NCI-H1694 (cell line): ENCODE measurements at places on chromosomes 5 and 9.

- DNase-seq: no peak
These were observed 58.8 kb downstream of the GABRA6 start for GRCh38 chr5:161744276-161744675.

- DNase-seq: no peak
These were observed 80.2 kb downstream of the PLAC8L1 start for GRCh38 chr5:146025114-146025680.

GRCh38 chr5:176611435-176611834, 1.5 kb upstream of the GPRIN1 start:
- no peak for DNase-seq

DNA sequence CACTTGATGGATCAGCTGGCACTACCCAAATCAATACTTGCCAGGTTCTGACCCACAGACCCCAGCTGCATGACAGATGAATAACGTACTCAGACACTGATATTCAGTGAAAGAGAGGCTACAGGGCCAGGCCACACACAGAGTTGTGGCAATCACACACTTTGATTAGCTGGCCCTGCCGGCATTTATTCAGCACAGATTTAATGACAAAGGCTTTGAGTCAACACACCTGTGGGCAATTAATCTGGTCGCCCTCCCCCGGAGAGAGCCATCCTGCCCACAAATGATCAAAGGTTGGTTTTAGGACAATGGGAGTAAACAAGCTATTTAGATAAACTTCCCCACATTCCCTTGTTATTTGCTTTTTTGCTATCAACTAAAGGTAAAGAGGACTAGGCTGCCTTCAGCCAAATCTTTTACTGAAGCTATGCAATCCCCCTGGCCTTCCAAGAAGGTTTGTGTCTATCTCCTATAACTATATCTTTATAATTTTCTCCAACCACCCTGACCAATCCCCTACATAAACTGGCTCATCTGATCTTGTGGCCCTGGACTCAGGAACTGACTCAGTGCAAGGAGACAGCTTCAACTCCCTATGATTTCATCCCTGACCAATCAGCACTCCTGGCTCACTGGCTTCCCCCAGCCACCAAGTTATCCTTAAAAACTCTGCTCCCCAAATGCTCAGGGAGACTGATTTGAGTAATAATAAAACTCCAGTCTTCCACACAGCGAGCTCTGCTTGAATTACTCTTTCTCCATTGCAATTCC, 12.7 kb upstream of the TRIM32 start:
- DNase-seq: no peak

DNA sequence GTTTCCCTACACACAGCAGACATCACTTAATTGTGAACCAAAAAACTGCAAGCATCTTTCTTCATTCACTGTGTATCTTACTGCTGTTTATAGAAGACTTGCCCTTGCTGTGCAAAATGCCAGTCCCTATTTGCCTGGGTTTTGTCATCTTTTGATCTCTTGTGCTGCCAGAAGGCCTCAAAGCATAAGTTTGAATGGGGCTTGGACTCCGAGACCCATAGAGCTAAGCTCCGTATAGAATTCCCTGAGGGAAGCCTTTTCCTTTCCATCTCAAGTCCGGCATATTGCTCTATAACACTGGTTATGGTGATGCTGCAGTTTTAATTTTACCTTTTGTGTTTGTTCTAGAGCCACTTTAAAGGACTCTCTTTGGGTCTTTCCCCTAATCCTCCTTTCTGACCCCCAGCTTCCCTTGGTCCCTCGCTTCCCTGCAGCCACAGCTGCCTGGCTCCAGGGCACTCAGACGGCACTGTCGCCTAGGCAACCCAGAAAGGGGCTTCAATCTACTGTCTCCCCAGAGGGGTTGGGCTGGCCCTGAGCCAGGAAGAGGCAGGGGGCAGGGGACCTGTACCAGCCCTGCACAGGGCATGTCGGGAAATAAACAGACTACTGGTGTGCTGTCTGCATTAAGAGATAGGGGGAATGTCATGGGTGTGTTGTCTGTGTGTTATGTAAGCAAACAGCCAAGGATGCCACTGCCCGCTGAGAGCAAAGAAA, 73.4 kb upstream of the MELK start:
- DNase-seq: peak; percentile 32

DNA sequence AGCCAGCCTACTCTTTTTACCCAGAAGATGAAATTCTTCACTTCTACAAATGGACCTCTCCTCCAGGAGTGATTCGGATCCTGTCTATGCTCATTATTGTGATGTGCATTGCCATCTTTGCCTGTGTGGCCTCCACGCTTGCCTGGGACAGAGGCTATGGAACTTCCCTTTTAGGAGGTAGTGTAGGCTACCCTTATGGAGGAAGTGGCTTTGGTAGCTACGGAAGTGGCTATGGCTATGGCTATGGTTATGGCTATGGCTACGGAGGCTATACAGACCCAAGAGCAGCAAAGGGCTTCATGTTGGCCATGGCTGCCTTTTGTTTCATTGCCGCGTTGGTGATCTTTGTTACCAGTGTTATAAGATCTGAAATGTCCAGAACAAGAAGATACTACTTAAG, 16.6 kb downstream of the OCLN start:
- no peak for DNase-seq

GRCh38 chr5:139291051-139291450, 2.5 kb upstream of the MATR3 start:
- DNase-seq: no peak

GRCh38 chr5:72248410-72248981, 71.5 kb downstream of the MRPS27 start:
- DNase-seq: no peak

GRCh38 chr5:55173687-55174230, 782 bp upstream of the CDC20B start:
- peak; percentile 77 for DNase-seq

DNA sequence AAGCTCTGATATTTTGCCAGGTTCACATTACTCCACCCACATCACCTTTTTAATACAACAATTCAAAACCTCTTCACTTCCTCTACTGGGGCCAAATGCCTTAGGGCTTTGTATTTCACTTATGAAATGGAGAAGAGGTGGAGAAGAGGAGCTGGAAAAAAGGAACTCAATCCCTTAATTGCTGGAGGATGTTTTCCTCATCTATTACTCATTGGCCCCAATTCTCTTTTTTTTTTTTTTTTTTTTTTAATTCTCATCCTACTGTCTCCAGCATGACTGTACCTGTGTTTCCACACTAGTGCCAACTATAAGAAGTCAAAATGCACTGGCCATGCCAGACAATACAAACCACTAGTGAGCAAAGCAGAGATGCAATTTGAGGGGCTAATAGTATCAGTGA, 20.9 kb downstream of the FAM13B start:
- no peak for DNase-seq

DNA sequence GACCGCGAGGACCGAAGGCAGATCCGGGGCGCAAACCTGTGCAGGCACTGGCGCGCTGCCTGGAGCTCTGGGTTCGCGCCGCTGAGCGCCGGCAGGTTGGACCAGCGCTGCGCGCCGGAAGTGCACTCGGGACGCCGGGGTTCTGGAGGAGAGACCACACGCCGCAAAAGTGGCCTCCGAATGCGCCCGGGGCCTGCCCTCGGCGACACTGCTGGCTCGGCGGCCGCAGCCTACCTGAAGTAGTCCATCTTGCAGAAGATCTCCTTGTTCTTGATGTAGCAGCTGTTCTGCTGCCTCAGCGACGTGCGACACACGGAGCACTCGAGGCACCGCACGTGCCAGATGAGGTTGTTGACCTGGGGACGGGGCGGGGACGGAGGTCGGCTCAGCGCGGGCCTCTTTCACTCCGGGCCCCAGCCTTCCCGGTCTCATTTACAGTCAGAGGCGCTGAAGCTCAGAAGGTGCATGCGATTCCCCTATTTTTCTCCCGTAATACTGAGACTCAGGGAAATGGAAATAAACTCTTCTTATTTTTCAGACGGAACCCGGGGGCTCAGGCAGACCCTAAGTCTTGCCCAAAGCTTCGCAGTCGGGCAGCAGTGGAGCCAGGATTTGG, 2.5 kb downstream of the LHX6 start:
- DNase-seq: no peak

GRCh38 chr5:107916731-107917725, 246.3 kb upstream of the EFNA5 start:
- DNase-seq: no peak

DNA sequence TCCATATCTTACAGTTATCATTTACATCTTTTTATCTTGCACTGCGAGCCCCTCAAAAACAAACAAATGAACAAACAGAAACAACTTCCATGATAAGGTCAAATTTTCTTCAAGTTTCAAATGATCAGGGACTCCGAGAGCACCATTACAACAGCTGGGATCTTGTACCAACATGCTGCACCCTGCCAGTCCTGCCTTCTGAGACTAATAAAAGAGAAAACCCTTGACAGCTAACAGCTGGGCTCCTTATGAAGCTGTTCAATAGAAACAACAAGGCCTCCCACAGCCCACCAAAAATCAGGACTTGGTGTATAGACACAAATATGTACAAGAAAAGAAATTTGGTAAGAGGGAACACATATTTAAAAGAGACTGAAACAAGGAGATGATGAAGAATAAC, 985.3 kb upstream of the DMAC1 start:
- DNase-seq: peak; percentile 47

- no peak for DNase-seq
These were observed 30.6 kb upstream of the ANKRD33B start for GRCh38 chr5:10533226-10533625.

DNA sequence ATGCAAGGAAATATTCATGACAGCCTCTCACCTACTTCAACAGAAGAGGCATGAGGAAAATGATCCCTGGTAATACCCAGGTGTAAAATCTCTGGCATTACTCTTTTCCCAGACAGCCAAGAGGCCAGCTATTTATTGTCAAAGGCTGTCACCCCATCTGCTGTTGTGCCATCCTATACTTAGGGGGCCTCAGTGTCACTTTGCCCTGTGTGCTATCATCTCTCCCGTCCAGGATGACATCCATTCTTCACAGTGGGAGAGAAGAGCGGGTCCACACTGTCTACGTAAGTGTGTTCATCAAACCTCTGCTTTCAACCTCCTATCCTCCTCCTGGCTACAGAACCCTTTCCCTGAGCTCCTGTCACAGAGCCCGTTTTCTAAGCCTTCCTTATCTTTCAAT, 82.6 kb downstream of the MYO10 start:
- no peak for DNase-seq

DNA sequence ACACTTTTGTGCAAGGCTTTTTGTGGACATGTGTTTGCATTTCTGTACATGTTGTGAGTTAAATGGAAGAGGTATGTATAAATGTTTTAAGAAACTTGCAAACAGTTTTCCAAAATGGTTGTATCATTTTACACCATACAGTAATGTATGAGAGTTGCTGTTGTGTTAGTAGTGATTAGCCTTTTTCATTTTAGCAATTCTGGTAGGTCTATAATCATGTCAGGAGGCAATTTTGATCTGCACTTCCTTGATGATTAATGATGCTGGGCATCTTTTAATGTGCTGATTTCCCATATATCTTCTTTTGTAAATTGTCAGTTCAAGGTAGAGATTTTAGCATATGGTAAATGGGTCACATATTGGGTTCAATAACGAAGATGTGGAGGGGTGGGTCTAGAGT, 87.3 kb downstream of the ANKRD18B start:
- DNase-seq: no peak

GRCh38 chr5:77483682-77484081, 8.4 kb downstream of the WDR41 start:
- no peak for DNase-seq

DNA sequence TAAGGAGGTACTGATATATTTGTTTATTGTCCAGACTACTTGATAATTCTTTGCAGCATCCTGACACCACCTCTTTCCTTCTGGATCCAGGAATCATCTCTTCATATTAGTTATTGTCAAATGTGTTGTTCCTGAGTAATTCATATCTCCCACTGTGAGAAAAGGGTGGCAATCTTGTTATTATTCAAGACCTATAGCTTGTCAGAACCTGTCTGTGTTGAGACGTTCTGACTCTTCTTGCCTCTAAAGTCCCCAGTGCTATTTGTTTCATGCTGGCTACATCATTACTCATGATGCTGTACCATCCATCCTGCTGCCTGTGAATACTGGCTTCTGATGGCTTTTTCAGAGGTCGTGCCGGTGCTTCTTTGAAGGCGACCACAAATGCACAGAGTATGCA, 68.7 kb upstream of the TAF11L2 start:
- no peak for DNase-seq

- DNase-seq: no peak
These were observed 23.4 kb upstream of the FUBP3 start for GRCh38 chr9:130555968-130556367.

- DNase-seq: no peak
These were observed 11.6 kb upstream of the ANXA2R start for GRCh38 chr5:43051684-43052083.

DNA sequence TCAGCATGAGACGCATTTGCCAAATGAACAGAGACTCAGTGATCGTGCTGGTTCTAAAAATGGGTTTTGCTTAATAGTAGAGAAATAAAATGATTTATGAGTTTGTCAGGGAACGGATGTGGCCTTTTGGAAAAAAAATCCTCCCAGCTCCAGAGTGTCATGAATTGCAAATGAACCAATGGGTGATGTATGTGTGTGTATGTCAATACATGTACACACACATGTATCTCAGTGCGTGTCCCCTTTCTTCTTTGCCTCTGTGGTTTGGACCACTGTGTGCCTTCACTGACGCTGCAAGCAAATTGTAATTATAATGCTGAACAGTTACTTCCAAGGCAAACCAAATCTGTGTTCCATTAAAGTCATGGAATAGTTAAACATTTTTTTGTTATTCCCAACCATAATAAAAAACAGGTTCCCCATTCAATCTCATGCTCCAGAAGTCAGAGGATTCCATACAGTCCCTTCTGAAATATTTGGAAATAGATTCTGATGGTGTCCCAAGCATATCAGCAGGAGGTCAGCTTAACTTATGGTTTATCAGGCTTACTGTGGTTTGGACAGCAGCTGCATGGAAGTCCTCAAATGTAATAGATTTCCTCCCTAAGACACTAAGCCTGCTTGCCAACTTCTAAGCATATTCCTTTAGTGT, 630.5 kb downstream of the ACTL7B start:
- no peak for DNase-seq

GRCh38 chr9:1208157-1208556, 158.0 kb downstream of the DMRT2 start:
- DNase-seq: no peak

- DNase-seq: no peak
These were observed 12.9 kb downstream of the RGMB start for GRCh38 chr5:98786191-98786853.
